ENCODE measurements at places on chromosomes 6 and 20.

DNA sequence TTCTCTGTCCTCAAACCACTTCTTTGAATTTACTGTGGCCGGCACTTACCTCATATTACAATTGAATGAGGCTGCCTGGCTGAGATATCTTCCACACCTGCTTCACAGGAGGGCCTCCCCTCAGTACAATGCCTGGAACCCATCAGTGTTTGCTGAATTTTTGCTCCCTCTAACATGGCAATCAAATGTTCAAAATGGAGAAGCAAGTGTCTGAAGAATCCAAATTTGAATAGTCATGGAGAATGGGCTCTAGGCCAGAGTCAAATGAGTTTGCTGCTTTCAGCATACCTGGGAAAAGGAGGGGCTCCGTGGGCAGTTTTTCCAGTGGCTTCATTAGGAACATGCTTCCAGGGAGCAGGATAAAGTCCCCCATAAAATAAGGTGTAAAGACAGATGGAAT is 564.8 kb downstream of the UTRN start:
- DNase-seq: no peak

- DNase-seq: no peak
These were observed 47.3 kb downstream of the STAU1 start for GRCh38 chr20:49140834-49141233.

GRCh38 chr20:63626424-63627128 is at the start of gene GMEB2:
TSS of gene GMEB2 (minus strand) at chr20:63627101. CDS start at chr20:63619397, 7,704 bp downstream.
- DNase-seq: peak; percentile 46

DNA sequence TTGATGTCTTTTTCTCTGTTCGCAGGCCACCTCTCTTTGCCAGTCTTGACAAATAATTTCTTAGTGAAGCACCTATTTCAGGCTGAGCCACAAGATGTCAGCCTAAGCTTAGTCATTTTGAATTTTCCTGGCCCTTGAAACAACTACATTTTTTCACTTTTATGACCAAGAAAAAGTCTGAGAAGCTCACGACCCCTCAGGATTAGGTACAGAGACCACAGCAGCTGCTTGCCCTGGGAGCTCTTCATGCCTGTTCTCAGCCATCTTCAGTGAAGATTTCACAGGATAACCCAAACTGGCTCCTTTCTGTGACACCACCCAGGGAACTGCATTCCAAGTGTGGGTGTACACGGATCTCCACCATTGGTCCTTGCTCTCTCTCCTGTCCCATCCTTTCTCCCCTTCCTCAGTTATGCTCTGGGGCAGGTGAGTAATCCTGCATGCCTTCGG is 38.4 kb upstream of the SPTLC3 start:
- DNase-seq: no peak

DNA sequence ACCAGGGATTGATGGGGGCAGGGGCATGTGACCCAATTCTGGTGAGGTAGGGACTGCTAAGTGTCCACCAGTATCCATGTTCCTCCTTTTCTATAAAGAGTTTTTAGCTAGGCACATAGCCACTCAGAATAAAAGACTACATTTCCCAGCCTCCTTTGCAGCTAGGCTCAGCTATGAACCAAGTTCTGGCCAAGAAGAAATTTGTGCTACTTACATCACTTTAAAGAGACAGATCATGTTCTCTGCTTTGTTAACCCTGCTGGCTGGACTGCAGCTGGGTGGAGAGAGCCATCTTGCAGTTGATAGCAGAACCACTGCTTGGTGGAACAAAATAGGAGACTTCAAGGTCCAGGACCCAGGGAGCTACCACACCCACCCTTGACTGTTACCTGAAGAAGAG is 5.3 kb upstream of the CCM2L start:
- no peak for DNase-seq

GRCh38 chr20:18176318-18176785 is 38.7 kb downstream of the KAT14 start:
- DNase-seq: no peak

GRCh38 chr6:26243132-26243531 is 121.9 kb upstream of the BTN3A2 start:
- DNase-seq: no peak

GRCh38 chr6:153424719-153425400 is 293.8 kb upstream of the RGS17 start:
- DNase-seq: no peak

DNA sequence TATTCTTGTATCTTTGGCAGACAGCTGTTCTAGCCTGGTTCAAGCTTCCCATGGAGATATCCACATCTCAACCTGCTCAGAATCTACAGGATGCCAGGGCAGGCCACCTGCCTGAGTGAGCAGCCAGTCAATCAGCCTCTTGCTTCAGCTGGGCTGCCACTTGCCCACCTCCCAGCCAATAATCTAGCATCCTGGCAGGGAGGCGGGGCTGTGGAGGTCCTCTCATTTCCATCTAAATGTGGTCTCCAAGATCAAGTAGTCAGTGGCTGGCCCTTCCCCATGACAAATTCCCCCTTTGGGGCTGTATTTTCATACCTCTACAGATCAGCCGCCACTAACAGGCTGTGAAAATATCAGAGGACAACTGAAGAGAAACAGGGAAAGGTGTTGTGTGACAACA is 33.0 kb upstream of the SPDEF start:
- DNase-seq: no peak

DNA sequence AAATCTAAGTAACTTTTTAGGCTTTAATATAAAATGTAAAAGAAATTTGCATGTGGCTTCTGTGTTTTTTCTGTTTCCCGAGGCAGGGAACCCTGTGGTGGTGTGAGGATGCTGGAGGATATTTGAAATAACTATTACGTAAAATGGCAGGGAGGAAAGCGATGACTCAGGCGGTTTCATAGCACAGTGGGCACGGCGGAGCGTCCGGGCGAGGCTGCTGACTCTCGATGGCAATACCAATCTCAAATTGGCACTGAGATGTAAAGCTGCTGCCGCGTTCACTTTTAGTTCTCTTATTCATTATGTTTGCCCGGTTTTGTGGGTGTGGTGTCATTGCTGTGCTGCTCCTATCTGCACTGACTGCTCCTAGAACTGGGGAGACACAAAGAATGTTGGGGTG is 254.3 kb downstream of the THBS2 start:
- no peak for DNase-seq

DNA sequence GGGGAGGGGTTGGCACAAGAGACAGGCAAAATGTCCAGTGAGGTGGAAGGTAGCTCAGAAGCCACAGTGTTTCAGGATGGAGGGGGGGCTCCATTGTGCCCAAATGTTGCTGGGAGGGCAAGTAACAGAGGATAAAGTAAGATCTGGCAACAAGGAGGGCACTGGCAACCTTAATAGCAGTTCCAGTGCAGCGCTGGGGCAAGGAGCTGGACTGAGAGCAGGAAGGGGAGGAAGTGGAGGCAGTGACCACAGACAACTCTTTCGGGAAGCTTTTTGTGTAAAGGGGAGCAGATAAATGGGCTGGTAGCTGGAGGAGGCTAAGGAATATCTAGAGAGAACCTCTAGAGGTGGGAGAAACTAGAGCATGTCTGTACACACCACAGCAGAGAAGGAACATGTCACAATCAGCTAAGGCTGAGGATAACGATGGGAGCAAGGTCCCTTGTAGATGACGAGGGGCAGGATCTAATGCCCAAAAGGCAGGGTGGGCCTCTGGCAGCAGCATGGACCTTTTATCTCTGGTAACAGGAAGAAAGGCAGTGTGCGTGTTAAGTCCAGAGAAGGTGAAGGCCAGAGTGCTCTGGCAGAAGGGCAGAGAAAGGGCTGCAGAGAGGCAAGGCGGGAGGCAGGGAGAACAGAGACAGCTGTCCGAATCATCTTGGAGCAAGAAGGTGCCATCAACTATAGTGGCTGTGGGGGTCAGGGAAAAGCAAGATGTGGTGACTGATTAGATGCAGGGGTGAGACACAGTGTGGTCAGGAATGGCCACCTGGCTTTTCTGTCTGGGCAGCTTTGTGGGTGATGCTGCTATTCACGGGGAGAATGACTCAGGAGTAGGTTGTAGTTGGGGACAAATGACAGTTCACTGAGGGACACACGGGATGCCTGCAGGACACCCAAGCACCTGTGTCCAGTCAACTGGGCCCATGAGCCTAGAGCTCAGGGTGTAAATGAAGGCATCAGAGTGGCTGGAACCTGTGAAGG is 17.4 kb downstream of the TMEM242 start:
- no peak for DNase-seq

GRCh38 chr6:159074876-159075275 is 30.1 kb upstream of the TAGAP start:
- no peak for DNase-seq

DNA sequence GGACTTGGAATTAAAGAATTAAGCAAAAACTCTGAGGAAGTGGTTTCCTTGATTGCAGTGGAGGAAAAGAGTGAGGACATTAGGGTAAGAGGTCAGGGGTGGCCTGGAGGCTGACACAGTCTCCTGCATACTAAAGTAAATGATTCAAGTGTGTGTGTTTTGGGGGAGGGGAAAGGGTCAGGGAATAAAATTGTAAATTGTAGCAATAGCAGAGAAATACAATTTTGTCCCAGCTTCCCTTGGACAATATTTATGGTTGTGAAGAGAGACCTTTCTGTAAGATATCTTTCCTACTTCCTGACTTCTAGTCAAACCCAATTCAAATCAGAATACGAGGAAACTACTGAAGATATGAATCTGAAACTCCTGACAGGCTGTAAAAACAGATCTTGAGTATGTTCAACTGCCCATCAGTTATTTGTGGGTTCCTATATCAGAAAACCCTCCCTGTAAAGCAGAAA is 143.4 kb upstream of the HMGN3 start:
- DNase-seq: no peak

All from activated CD8-positive, alpha-beta memory T cell treated with anti-CD3 and anti-CD28 coated beads for 4 hours (primary cell).